ENCODE measurements at places on chromosomes 6 and 20. TPM values are rescaled to one million over a fixed set of nuclear protein-coding genes. Genes with fewer than 3 reads are reported as not detected.

DNA sequence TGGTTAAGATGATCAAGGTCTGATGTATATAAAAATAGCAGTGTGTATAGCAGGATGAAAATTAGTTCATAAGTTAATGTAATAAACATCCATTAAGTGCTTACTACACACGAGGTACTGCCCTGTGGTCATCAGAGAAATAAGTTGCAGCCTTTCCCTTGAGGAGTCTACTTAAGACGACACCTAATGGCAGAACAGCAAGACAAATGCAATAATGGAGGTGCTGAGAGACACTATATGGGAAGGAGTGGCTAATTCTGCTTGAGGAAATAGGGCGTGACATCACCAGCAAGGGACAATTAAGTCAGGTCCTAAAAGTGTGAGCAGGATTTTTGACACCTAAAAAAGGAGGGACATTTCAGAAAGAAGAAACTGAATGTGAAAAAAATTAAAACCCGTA lies 75.2 kb downstream of the BACH2 start:
- DNase-seq: no peak

DNA sequence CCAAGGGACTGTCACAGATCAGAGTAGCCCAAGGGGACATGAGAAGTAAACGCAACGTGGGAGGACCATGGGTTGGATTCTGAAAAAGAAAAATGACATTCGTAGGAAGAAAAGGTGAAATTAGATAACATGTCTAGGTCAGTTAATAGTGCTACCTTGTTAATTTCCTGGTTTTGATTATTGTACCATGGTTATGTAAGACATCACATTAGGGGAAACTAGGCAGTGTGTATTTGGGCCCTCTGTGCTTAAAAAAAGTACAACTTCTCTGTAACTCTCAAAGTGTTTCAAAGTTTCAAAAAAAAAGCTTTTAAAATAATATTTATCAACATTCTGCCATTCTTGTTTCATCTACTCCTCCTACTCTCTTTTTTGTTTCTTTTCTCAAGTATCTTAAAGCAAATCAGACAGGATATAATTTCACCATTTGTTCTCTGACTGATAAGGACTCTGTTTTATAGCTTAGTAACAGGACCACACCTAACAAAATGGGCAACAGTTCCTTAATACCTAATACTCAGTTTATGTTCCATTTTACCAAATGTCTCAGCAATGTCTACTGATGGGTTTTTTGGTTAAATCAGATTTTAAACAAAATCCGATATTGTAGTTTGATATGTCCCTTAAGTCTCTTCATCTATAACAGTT lies 97.1 kb upstream of the PLCB4 start:
- no peak for DNase-seq

DNA sequence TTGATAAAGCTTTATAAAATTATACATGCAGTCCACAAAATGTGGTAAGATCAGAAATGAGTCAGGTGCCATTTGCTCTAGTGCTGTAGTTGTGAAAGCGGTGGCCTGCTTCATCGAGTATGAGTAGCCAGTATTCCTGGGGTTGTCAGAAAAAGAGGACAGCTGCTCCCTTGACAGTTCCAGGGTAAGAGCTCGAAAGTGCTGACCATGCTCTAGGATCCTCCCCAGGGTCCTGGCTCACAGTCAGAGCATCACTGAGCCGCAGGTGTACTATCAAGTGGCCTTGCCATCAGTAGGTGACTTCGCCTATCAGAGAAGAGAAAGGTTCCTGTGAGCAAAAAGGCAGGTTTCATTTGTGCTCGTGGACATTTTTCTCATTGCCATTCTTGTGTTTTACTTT lies 3.6 kb downstream of the BTBD3 start:
- no peak for DNase-seq

The ZC3H12D gene
- total RNA-seq: under 0.01 TPM

- peak; percentile 18 for DNase-seq
These were observed 63.0 kb downstream of the HIVEP1 start for GRCh38 chr6:12075067-12075563.

GRCh38 chr6:31472259-31472658 lies 25.7 kb upstream of the MICB start:
- no peak for DNase-seq

GRCh38 chr20:43960231-43960630 lies 45.6 kb downstream of the TOX2 start:
- DNase-seq: no peak

The PSORS1C2 gene
- total RNA-seq: not detected

DNA sequence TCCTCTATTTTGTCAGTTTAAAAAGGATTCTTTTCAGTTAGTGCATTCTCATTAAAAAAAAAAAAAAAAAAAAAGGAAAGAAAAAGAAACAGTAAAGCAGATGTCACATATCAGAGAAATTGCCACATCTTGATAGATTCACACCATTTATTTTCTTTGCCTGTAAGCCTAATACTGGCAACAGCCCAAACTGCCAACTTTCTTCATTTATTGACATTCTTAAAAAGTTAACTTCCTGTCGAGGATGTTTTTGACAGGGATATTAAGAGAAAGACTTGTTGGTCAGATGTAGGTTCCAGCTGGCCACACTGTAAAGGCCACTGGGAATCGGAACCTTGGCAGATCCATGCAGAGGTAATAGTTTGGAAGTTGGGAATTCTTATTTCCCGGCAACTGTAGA lies 332.6 kb downstream of the NRN1 start:
- DNase-seq: peak; percentile 45

DNA sequence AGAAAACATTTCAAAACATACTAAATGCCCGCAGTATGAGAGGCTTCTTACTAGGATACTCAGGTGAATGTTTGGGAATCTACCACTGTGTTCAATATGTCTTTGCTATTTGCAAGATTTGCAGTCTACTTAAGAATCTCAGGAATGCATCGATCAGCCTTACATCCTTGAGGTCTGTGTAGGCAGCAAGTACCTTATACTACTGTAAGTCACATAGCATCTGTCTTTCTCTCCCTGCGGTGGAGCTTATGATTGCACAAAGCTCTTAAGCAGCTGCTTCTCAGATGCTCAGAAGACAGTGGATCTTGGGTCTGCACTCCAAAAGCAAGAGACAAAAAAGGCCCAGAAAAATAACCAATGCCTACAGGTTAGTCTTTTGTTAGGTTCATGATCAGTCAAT lies 21.4 kb downstream of the PCSK2 start:
- no peak for DNase-seq

The C6orf15 gene
- not detected for total RNA-seq

The LY6G6F gene
- total RNA-seq: not detected

GRCh38 chr6:31579546-31580437 lies 2.4 kb downstream of the LTB start:
- no peak for DNase-seq

DNA sequence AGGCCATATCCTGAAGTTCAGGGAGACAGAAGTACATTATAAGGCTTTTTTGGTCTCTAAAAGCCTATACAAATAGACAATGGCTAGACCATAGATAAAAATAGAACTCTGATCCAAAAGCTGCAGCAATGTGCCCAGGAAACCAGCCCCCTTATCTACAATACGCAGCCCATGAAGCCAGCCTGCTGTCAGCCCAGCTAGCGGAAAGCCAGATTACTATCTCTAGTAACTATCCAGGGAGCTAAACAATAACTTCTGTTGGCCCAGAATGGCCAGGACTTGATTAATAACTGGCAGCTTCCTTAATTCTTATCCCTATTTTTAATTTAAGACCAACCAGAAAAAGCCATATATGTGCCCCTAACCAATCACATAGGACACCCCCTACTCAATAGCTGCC lies 160.4 kb upstream of the SMLR1 start:
- no peak for DNase-seq

GRCh38 chr6:36493319-36493718 lies 50.5 kb downstream of the KCTD20 start:
- DNase-seq: no peak

GRCh38 chr6:40587240-40588069 lies at the start of gene LRFN2:
Gene LRFN2 (minus strand): TSS chr6:40587364.
- peak; percentile 56 for DNase-seq

The CBLN4 gene
- not detected for total RNA-seq

DNA sequence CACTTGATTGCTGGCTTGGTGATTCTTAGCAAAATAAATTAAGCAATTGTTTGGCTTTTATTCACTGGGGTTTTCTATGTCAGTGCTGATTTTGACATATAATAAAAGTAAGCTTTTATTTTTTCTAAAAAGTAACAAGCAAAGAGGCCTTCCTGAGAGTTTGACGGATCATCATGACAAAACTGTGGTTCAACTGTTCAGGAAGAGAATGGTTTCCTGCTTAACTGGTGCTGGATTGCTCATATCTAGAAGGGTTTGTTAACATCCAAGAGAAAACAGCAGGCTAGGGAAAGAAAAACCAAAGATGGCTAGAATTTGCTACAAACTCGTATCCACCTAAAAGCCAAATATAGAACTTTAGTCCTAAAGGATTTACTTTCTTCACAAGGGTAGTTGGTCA lies 21.2 kb downstream of the SERPINB1 start:
- DNase-seq: no peak

GRCh38 chr20:7908905-7909304 lies 31.4 kb downstream of the HAO1 start:
- no peak for DNase-seq

DNA sequence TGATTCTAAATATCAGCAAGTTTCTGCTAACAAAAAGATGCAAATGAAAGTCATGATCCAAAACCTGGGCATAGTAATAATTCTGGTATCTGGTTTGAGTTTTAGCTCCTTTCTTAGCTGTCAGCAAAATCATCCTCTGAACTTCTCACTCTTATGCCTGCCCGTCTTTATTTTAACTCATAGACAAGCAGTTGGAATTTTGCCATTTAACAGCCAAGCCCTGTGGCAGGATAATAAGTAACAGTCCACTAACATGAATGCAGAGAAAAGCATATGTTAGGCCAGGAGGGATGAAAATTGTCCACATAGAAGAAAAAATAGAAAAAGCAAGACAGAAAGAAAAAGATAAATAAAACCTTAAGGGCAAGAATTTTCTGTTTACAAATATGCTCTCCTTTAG lies 170.0 kb upstream of the LAMA2 start:
- no peak for DNase-seq
